T-helper 2 cell treated with Interferon-gamma antibody and Interleukin-4, amounts not matched to agents 5 μg/mL and 100 μg/mL, for 36 hours (primary cell): ENCODE measurements at places on chromosomes 2 and 18.

DNA sequence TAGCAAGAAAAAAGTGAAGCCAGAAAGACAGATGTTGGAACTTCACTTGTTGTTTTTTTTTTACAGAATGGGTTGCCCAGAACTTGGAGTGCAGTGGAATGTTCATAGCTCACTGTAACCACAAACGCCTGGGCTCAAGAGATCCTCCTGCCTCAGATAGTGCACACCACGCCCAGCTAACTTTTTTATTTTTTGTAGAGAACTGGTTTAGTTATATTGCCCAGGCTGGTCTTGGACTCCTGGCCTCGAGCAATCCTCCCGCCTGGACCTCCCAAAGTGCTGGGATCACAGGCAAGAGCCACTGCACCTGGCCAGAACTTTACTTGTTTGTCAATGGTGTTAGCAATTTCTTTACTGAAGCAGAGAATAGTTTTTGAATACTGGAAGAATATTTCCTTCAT, 11.9 kb upstream of the ASPRV1 start:
- no peak for DNase-seq

DNA sequence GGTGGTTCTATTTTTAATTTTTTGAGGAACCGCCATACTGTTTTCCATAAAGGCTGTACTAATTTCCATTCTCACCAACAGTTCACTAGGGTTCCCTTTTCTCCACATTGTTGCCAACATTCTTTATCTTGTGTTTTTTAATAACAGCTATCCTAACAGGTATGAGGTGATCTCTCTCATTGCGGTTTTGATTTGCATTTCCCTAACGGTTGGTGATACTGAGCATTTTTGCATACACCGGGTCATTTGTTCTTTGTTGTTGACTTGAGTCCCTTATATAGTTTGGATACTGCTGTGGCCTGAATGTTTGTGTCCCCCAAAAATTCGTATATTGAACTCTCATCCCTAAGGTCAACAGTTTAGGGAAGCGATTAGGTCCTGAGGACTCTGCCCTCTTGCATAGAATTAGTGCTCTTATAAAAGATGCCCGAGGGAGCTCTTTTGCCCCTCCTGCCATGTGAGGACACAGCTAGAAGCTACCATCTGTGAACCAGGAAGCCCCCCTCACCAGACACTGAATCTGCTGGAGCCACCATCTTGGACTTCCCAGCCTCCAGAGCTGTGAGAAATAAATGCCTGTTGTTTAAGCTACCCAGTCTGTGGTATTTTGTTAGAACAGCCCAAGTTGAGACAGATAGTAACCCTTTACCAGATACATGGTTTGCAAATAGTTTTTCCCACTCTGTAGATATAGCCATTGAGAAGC, 4.7 kb downstream of the IMP4 start:
- no peak for DNase-seq

GRCh38 chr18:48928787-48929186, 22.0 kb downstream of the SMAD7 start:
- DNase-seq = peak; percentile 74

DNA sequence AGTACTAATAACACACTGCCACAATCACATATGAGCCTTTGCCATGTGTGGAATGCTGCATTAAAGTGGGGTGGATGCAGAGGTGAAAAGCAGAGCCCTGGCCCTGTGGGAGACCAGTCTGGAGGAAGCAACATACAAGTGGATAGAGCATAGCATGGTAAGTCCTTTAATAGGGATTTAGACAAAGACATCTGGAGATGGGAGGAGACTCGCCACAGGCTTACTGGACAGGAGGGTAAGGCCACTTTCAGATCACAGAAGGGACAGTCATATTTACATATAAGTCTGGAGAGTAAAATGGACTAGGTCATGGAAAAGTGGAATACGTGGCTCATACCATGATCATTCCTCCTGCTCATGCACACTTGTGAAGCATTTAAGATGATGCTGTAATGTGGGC, 84.3 kb downstream of the PPP1R1C start:
- no peak for DNase-seq

DNA sequence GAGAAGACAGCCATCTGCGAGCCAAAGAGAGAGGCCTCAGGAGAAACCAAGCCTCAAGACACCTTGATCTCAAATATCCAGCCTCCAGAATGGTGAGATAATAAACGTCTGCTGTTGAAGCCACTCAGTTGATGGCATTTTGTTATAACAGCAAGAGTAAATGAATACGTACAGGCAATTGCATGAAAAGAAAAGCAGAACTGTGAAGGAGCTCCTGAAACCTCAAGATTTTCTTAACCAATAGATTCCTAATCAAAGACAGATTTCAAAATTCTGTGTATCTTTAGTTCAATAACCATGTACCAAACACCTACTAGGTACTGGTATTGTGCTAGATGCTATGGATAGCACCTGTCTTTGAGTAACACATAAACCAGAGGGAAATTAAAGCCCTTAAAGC, 139.5 kb downstream of the PIEZO2 start:
- no peak for DNase-seq
